Right atrium auricular region (tissue), 2 donors: ENCODE measurements at places on chromosomes 5 and 9.

- no peak for DNase-seq
Observed at GRCh38 chr5:125317536-125317995, 571.1 kb upstream of the ZNF608 start.

- DNase-seq = no peak
Observed at GRCh38 chr9:2355697-2355983, 265.9 kb upstream of the VLDLR start.

DNA sequence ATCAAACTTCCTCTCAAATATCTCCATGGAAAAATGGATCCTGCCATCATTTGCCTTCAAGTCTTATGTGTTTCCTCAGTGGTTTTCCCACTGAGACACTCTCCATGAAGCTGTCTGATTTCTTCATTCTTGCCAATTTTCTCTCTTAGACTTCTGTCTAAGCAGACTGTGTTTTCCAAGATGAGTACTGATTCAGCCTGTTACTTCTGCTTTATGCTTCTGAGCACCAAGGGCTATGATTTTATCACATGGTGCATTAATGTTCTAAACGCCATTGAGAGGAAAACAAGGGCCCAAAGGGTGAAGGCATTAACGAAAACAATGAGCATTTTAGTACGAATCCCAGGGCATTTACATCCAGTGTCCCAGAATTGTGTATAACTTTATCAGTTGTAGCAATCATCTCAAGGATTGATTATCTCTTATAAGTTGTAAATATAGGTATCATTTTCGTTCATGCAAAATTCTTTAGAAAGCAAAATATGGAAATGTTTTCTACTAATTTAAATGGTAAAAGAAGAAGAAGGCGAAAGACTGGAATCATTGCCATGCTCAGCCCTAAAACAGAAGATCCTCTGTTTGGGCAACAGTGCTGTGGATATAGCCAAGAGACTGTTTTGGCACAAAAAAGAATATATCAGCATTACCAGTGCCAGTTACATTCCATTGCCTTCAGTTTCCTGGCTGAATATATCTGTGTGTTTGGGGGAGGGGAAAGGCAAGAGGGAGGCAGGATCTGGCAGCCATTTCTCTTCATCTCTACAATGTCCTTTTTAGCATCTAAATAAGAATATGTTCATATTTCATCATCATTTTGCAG is 537.6 kb downstream of the ANXA1 start:
- DNase-seq = no peak

- DNase-seq = no peak
Observed at GRCh38 chr5:35239476-35239875, 9.2 kb upstream of the PRLR start.

GRCh38 chr5:78547731-78548615 is 100.6 kb downstream of the LHFPL2 start:
- peak; percentile 94 for DNase-seq

- DNase-seq = no peak
Observed at GRCh38 chr9:13487071-13487470, 207.6 kb upstream of the MPDZ start.

GRCh38 chr5:72387985-72388384 is 67.8 kb downstream of the PTCD2 start:
- no peak for DNase-seq

- no peak for DNase-seq
Observed at GRCh38 chr9:100756217-100756616, 178.3 kb downstream of the CAVIN4 start.

GRCh38 chr9:81592887-81593266 is 96.5 kb downstream of the TLE1 start:
- peak; percentile 76 for DNase-seq

DNA sequence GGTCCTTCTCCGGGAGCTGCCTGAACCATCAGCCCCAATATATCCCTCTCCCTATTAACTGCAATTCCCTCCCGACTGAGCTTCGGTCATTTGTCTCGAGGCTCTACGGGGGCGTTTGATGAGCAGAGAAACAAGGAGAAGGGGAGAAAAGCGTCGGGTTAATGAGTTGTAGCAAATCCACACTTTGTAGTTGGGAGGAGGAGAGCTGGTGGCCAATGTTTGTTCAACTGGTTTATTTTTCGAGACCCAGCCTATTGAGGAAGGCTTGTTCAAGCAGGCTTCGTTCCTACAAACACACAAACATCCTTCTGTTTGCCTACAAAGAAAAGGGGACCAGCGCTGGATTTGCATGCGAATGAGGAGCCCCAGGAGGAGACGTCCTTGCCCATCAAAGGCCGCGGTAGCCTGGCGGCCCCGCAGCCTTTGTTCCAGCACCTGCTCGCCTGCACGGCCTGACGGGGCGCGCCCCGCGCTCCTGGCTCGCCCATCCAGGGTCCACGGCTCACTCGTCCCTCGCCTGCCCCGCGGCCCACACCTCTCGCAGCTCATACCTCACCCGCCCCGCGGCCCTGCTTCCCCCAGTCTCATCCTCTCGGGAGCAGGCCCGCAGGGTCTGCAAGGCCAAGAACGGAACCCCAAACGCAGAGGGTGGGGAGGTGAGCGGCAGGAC is 4.6 kb downstream of the FOXD1 start:
- DNase-seq = no peak

DNA sequence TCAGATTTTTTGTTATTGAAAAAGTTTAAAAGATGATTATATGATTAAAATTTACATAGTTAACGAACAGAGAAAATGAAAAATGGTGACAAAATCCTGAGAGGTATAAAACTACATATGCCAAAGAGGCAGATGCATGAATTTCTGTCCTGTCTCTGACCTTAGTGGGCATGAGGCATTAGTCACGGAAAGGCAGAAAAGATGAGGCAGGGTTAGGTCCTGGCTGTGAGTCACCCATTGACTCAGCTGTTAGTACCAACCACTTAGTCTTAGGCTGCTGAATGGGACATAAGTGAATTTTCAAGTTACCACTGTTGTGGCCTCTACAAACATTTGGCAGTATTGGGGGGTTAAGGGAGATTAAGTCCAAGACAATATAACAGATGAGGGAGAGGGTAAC is 33.1 kb downstream of the RASA1 start:
- no peak for DNase-seq

GRCh38 chr9:134624137-134624591 is 17.4 kb upstream of the COL5A1 start:
- no peak for DNase-seq

DNA sequence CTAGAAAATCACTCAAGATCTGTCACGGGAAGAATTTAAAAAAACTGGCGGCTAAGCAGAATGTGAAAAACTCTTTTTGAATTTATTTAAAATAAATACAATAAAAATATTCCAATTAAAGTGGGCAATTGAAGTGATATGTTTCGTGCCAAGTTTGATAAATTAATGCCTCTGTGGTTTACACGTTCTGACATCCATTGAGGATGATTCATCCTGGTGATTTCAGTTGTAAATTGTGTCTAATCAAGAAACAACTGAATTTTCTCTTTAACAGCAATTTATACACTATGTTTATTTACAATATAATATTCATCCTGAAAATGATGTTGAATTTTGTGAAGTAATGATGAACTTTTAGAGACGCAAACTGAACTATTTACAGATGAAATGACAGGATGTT is 21.0 kb upstream of the OSMR start:
- no peak for DNase-seq

DNA sequence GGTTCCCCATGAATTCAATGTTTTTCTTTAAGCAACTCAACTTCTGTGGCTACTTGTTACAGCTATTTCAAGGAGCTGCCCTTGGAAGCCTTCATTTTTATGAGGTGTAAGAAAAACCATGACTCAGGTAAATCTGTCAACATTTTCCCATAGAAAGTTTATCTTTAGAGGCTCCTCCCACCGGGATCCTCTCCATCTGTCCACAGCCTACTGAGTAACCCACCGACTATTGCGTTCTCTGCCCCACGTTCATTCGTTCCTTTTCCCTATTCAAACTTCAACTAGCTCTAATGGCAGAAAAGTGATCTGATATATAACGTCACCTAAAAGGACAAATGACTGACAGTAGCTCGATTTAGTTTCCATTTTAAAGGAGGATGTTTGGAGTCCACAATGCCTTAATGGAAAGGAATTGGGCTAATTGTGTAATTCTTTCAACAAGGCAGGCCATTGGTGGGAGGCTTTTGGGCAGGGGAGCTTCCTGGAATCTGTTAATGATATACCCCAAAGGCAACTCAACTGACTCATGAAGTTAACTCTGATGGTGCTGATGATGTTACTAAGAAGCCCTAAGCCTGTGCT is 29.3 kb upstream of the NR3C1 start:
- no peak for DNase-seq

- DNase-seq = no peak
Observed at GRCh38 chr9:135622415-135623020, 16.8 kb downstream of the GLT6D1 start.

- DNase-seq = no peak
Observed at GRCh38 chr9:114430457-114430856, 42.7 kb upstream of the AKNA start.

GRCh38 chr5:173229966-173230689 is 4.9 kb downstream of the NKX2-5 start:
- DNase-seq = no peak

GRCh38 chr5:91499943-91500531 is 116.9 kb upstream of the ARRDC3 start:
- no peak for DNase-seq

DNA sequence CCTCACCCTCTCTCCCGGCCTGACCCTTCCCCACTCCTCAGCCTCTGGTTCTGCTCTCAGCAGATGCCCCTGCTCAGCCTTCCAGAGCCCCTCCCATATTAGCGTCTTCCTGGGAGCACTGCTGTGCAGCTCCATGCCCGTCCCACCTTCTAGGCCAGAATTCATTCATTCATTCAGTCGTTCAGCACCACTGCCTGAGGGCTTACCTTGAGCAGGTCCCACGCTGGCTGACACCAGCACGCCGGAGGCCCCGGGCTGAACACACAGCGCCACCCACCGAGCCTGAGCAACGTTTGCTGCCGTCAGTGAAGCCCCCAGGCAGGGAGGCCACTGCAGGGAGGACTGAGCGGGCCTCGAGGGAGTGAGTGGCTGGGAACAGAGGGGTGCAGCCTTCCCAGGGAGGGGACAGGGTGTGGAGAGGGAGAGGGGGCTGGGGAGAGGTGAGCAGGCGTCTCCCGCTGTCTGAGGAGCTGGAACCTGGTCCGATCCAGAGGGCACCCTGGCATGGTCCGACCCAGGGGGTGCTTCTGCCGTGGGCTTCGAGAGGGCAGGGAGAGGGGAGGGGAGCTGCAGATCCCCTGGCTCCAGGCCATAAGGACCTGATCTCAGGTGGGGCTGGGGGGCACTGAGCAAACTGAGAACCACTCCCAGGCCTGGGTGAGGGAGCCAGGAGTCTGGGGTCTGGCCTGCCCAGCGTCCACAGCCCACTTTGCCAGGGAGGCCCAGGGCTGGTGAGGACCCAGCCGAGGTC is 98.8 kb upstream of the RAPGEF1 start:
- DNase-seq = no peak

- no peak for DNase-seq
Observed at GRCh38 chr5:81606150-81606549, 144.7 kb downstream of the SSBP2 start.

DNA sequence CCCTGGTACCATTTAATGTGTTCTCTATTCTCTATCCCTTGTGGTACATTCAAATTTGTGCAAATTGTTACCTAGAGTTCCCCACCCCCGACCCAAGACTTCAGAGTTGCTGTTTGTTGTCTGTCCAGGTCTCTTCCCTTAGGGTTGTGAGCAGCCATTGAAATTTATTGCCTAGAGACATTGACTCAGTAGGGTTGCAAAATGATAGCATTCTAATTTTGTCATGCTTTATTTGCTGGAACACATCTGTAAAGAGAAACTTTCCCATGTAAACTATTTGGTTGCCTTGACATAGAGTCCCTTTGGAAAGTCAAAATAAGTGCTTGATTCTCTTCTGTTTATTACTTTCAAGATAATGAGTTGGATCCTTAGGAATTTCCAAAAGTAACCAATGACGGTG is 91.7 kb upstream of the KLF9 start:
- no peak for DNase-seq

GRCh38 chr5:177438468-177438867 is 8.1 kb upstream of the PRR7 start:
- DNase-seq = no peak

DNA sequence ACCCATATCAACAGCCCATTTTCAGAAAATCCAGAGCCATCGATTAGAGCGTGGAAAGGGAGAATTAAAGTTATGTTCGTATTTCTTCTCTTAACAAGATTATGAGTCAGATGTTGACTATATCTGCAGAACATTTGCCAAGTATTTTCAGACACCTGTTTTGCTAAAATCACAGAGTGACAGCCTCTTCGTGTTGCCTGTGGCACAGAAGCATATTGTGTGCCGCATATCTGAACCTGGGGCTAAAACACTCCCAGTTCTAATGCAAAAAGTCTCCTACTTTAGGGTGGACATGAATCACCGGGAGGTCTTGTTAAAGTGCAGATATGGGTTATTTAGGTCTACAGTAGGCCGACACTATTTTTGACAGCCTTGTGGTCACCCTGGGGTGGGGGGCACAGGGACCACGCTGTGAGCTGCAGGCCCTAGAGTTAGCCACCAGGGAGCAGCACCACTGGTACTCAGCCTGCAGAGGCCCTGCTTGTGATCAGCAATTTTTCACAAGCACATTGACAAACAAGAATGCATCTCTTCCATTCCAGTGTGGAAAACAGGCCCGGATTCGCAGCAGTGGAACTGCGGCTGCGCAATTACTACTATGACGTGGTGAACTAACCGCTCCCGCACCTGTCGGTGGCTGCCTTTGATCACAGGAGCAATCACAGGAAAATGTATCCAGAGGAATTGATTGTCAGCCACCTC is 93.5 kb downstream of the SYK start:
- no peak for DNase-seq

DNA sequence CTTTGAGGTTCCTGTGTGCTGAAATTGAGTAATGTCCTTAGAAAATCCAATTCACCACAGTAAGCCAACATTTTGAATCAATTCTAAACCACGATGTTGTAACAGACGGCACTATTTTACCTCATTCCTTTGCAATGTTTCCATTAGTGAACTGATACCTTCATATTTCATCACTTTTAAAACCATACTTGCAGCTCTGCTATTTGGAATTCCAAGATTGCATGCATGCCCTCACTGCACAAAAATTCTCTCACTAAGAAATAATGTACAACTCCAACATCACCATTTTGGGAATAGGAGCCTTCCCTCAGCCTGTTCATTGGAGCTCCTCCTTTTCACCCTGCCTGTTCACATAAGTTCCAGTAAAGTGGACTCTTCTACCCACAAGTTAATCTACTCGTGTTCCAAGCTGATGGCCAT is 74.8 kb upstream of the TGFBR1 start:
- peak; percentile 13 for DNase-seq

- DNase-seq = no peak
Observed at GRCh38 chr5:180390441-180391190, 37.5 kb upstream of the GFPT2 start.

GRCh38 chr5:9361835-9362234 is 184.0 kb downstream of the SEMA5A start:
- peak; percentile 67 for DNase-seq

GRCh38 chr9:14315875-14316601 is 2.1 kb upstream of the NFIB start:
- DNase-seq = no peak
